Activated CD8-positive, alpha-beta memory T cell treated with anti-CD3 and anti-CD28 coated beads for 1 hour (primary cell): ENCODE measurements at places on chromosomes 16 and 17.

DNA sequence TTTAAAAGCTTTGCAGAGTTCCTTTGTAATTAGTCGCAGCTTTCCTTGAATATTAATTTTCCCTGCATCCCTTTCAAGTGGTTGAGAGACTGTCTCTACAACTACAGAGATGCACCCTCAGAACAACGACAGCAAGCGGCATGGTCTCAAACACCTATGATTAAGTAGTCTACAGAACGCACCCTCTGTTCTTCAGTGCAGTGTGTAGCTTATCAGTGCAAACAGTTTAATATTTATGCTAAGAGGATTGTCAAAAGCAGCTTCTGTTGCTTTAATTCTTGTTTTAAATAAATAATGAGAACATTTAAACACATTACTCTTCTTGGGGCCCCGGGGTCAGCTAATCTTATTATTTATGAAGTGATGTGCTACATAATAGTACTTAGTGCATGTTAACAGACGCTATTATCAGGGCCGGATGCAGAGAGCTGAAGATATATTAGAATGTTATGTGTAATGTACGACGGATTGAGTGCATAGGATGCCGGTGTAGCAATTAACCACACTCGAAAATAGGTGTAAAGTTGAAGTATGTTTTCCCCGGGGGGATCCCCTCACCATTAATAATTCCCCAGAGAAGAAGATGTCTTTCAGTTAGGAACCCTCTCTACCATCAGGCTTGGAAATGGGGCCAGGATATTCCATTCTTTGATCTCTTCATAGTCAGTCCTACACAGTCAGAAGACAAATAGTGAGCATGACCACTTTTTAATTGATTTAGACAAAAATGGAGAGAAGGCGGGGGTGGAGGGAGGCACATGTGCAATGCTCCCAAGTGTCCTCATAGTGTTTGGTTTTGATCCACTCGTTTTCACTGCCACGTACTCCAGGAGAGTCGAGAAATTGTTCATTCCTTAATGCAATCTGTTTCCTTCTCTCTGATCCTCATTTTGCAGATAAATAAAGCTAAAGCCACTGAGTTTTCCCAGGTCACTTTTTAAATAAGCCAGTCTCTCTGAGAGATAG lies 176.3 kb downstream of the IRX3 start:
- no peak for DNase-seq

GRCh38 chr16:67349172-67349571 lies 22.6 kb downstream of the LRRC36 start:
- DNase-seq = no peak

DNA sequence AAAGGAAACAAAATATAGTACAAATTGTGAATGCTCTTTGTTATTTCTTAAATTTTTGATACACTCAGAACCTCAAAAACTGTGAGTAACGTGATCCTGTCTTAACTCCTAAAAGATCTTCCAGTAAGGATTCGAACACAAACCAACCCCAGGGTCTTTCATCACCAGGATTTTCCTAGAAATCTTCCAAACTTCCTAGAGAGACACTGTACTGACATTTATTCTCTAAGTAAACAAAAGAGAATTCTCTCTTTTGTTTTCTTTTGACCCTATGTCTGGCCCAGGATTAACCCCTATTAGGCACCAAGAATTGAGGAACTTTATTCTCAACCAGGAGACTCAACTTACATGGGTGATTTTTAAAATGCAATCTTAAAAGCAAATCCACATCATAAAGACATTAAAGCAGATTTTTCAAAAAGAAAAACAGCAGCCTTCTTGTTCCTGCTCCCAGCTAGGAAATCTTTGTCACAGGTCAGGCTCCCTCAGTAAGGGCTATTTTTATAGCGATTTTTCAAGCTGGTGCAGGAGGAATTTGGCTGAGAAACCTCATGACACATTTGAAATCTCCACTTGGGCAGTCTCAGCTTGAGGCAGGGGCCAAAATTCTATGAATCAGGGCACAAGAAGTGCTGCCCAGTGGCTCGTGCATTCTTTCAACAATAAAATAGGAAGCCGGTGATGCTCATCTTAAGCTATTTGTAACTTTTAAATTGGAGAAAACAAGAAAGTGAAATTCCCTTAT lies 6.2 kb upstream of the SMG1 start:
- no peak for DNase-seq

DNA sequence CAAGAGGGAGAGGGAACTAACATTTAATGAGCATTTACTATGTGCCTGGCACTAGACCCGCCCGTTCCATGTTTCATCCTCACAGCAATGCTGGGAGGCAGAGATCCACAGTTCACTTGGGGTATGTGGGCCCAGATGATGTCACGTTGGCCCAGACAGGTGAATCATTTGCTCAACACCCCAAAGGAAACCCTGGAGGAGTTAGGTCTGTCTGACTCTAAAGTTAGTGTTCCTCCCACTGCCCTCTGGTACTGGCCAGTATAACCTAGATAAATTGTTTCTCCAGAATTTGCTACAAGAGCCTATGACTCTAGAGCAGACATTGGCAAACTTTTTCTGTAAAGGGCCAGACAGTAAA lies 164.6 kb downstream of the VPS53 start:
- DNase-seq = no peak

DNA sequence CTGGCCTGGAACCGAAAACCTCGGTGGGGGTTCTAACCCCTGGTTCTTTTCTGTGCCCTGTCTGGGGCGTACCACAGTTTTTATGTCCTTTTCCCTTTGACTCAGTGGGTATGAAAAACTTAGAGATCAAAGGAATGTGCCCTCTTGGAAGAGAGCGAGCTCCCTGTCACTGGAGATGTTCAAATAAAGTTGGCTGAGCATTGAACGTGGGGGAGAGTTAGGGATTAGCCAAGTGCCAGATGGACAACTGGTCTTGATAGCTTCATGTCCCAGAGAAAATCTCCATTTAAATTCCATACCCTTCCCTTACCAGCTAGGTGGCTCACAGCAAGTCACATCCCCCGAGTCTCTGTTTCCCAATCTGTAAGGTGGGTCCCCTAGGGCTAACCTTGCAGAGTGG lies 9.5 kb downstream of the ADGRG1 start:
- no peak for DNase-seq

DNA sequence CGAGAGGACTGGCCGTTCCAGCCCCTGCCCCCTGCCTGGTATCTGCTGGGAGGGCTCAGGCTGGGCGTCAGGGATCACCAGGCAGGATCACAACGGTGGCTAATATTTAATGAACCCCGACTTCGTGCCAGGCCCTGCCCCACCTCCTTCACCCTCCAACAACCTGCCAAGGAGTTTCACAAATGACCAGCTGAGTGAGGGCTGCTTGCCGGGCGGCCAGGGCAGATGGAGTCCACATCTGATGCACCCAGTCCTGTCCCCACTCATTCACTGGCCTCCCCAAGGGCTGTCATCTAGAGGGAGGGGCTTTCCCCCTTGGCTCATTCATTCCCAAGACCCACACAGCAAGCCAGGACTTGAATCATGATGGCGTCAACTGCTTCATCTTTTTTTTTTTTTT lies 17.5 kb downstream of the UBALD1 start:
- DNase-seq = no peak

- DNase-seq = no peak
Measured at GRCh38 chr17:41178843-41179616, 1.0 kb upstream of the KRTAP4-2 start.

DNA sequence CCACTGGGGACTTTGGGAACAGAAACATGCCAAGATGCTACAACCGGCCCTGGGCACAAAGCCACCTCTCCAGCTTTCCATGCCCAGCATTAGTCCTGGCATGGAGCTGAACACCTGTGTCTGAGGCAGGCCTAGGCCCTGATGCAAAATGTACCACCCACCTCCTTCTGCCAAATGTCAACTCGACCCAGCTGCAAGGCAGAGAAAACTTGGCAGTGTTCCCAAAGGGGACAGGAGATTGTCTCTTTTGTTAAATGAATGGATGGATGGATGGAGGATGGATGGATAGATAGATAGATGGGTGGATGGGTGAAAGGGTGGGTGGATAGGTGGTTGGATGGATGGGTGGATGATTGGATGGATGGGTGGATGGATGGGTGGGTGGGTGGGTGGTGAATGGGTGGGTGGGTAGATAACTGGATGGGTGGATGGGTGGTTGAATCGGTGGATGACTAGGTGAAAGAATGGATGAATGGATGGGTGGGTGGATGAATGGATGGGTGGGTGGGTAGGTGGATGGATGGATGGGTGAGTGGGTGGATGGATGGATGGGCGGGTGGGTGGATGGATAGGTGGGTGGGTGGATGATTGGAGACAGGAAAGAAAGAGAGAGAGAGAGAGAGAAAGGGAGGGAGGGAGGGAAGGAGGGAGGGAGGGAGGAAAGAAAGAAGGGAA lies 73.4 kb upstream of the TNRC6C start:
- no peak for DNase-seq

GRCh38 chr17:63285551-63285950 lies 160.6 kb downstream of the CYB561 start:
- no peak for DNase-seq

DNA sequence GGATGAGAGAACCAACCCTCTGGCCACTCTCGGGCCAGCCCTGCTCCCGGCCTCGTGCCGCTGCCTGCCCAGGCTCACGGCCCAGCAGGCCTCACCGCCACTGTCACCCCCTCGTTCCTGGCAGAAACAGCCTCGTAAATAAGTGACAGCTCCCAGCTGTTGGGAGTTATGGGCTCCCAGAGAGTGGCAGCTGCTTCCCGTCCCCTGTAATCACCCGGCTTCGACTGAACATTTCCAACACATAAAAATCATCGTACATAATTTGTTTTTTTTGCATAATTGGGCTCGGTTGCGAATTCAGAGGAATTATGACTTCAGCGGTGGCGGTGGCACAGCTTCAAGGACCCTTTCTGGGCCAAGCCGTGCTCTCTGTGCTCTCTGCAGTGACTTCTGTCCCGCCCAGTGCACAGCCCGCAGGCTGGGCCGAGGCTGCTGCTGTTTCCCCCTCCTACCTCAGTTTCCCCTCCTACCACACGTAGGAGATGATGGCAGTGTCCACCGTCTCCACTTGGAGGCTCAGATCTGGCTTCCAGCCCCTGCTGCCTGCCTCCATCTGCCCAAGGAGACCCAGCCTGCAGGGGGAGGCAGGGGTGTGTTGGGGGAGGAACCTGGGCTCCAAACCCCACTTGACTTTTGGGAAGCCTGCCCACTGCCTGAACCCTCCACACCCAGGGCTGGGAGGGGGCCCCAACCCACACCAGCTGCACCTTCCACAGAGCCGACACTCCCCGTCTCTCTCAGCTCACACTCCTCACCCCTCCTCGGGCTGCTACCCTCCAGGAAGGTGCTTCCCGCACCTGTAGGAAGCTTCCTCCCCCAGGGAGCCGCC lies 84.9 kb downstream of the RTN4RL1 start:
- no peak for DNase-seq

- DNase-seq = no peak
Measured at GRCh38 chr16:79563921-79564320, 36.6 kb downstream of the MAF start.

GRCh38 chr16:83363521-83363920 lies 444.3 kb upstream of the HSBP1 start:
- no peak for DNase-seq

DNA sequence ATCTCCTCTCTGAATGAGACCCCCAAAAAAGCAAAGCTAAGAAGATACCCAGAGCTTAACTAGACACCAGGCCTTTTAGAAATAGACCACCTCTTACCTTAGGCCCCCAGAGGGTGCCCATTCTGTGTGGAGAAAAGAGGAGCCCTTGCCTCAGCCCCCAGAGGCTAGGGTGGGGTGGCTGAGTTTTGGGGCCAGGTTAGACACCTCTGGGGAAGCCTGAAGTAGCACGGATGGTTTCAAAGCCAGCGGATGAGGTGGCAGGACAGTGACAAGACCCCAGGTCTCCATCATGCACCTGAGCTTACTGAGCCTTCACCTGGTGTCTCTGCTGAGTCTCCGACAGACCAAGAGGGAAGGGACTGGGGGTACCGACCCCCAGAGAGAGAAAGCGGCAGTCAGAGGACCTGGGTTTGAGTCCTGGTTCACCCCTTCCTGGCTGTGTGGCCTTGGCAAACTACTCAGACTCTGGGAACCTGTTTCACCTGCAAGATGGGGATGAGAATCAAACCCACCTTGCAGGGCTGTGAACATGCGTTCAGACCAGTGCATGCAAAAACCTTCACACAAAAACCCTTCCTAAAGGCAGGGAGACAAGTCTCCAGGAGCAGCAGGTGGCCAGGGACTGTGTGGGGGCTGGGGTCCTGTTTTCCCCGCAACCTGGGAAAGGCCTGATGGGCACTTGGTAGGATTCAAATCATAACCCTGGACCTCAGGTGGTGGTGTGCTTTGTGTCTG lies 7.7 kb downstream of the SCGB1C2 start:
- DNase-seq = no peak

- no peak for DNase-seq
Measured at GRCh38 chr16:87180069-87180468, 137.1 kb downstream of the C16orf95 start.

DNA sequence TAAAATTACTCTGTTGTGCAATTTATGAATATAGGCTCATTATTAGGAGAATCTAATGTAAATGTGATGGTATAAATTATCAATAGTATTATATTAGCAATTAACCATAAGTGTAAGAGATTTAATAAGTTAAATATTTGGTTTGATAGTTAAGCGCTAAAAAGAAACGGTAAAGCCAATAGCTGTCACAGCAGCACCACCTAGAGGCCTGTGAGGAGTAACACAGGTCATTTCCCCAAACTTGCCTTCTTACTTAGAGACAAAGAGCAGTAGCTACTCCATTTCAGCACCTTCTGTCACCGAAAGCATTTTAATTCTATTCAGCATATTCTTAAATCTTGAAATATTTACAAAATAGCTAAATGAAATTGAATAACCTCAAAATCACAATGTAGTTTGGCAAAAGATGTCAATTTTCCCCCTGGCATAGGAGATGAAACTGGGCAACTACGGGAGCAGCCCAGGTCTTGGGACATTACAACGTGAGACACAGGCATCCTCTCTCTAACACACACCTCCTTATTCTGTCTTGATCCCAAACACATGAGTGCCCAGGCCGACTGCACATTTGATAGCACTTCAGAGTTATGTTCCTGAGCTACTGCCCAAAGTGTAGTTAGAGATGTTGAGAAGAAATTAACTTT lies 14.3 kb upstream of the DYNLRB2 start:
- peak; percentile 12 for DNase-seq

- no peak for DNase-seq
Measured at GRCh38 chr16:76959166-76959565, 231.8 kb upstream of the MON1B start.

GRCh38 chr17:62880120-62880519 lies 72.0 kb upstream of the MARCHF10 start:
- DNase-seq = no peak

GRCh38 chr16:64339052-64339770 lies 782.7 kb downstream of the CDH11 start:
- no peak for DNase-seq

GRCh38 chr16:48194828-48195556 lies 39.2 kb upstream of the ABCC12 start:
- no peak for DNase-seq

DNA sequence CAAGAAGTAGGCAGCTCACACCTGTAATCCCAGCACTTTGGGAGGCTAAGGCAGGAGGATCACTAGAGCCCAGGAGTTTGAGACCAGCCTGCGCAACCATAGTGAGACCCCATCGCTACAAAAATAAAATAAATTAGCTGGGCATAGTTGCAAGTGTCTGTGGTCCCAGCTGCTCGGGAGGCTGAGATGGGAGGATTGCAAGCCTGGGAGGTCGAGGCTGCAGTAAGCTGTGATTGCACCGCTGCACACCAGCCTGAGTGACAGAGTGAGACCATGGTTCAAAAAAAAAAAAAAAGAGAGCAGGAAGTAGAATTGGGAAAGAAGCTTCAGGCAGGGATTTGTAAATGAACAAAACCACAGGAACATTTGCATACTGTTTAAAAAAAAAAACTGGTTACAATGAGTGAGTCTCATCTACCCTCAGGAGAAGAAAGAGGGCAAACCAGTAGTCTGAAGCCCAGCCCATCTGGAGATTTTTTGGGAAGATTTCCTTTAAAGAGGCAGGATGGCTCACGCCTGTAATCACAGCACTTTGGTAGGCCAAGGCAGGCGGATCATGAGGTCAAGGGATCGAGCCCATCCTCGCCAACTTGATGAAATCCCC lies 7.9 kb downstream of the MPV17L start:
- DNase-seq = no peak
